ENCODE measurements at places on chromosomes 16 and 17. TPM values are rescaled to one million over a fixed set of nuclear protein-coding genes. Genes with fewer than 3 reads are reported as not detected.

WDR81 gene
- total RNA-seq = 47.5 TPM

PRSS27 gene
- total RNA-seq = 0.23 TPM

SLC2A4 gene
- 0.08 TPM for total RNA-seq

HOXB2 gene
- 3.8 TPM for total RNA-seq

KCNJ18 gene
- not detected for total RNA-seq

CCL23 gene
- not detected for total RNA-seq

SLC13A5 gene
- total RNA-seq = 0.15 TPM

CTF1 gene
- 0.23 TPM for total RNA-seq

DHRS7C gene
- not detected for total RNA-seq

KATNB1 gene
- 19.5 TPM for total RNA-seq

NT5C3B gene
- 66.8 TPM for total RNA-seq

SPATA22 gene
- not detected for total RNA-seq

KRTAP2-2 gene
- not detected for total RNA-seq

EVPLL gene
- total RNA-seq = not detected

ARHGAP23 gene
- 18.7 TPM for total RNA-seq

ALOX15 gene
- not detected for total RNA-seq

MYH8 gene
- total RNA-seq = not detected
